ENCODE measurements at places on chromosomes 1 and 21.

DNA sequence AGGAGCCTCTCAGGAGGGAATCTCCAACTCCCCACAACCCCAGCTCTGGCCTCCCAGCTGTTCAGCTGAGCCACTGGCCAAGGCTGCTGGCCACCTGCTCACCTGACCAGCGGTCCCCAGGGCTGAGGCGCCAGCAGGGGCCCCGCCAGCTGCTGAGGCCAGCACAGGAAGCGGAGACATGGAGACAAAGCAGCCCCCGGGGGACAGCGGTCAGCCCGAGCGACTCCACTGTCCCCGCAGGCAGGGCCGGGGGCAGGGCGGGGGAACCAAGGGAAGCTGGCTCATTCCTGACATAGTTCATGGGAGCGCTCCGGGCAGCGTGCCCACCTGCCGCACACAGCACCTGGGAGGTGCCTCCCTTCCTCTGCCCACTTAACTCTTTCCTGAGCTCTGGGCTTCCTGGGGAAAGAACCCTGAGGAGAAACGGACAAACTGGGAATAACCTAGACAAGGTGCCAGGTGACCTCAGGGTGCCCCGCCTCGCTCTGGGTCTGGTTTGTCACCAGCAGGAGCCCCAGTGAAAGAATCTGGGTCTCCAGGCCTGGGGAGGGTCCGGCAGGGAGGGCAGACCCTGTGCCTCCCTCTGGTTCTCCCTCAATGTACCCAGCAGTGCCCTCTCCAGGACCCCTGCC lies 10.7 kb downstream of the EPHA2 start:
- peak; percentile 98 for DNase-seq

DNA sequence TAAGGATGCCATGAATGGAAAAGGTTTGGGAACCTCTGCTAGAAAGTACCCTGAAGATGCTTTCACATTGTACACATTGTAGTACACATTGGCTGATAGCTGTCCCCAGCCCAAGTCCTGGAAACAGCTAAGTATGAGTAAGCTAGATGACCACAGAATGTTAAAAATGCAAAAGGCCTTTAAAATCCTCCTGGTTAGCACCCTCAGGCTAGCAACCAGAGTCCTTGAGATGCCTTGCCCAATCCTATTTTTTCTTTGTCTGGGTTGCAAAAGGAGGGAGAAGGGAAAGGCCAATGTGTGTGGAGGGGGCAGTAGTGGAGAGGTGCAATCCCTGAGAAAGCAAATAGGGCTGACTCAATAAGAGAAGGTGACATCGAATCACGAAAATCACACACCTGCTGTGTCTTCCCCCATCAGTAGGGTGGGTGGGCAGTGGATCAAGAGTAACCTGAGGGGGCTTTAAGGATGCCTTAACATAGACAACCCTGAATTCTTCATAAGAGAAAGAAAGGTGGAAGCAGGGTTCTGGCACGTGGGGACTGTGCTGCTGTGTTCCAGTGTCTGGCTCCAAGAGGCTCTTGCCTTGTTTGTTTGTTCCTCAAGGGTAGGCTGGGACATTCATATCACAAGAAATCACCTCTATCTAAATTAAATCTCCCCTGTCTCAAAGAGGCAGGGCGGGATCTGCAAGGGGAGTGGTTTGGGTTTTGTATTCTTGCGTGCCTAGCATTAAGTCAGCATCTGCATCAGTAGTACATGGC lies 266.2 kb upstream of the PLXNA2 start:
- no peak for DNase-seq

DNA sequence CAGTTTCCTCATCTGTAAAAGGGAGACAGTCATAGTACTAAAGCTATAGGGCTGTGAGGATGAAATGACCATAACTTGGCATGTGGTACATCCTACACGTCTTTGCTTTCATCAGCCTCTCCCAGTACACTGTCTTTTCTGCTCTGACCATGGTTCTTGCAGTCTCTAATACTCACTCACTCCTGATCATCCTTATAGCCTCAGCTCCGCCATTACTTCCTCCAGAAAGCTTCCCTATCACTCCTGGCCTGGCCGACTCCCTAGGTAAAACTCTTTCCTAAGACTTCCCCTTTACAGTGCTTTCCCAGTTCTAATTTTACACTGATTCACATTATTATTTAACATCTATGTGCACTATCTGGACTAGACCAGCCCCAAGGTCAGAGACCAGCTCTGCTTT lies 5.0 kb upstream of the MRPL24 start:
- DNase-seq = no peak

DNA sequence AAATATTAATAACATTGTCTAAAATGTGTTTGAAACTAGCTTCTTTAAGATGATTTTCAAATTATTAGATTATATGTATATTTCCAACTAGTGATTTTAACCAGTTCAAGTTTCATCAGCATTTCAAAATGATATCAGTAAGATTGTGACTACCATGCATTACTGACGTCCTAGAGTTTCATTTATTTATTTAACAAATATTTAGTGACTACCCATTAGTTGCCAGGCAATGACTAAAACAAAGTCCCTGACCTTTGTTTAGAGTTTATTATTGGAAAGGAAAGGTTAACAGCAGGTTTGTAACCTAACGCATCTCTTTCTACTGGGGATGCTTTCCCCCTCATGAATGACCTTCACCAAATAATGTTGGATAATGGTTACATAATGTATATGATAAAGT lies 7.6 kb upstream of the C4BPB start:
- no peak for DNase-seq

DNA sequence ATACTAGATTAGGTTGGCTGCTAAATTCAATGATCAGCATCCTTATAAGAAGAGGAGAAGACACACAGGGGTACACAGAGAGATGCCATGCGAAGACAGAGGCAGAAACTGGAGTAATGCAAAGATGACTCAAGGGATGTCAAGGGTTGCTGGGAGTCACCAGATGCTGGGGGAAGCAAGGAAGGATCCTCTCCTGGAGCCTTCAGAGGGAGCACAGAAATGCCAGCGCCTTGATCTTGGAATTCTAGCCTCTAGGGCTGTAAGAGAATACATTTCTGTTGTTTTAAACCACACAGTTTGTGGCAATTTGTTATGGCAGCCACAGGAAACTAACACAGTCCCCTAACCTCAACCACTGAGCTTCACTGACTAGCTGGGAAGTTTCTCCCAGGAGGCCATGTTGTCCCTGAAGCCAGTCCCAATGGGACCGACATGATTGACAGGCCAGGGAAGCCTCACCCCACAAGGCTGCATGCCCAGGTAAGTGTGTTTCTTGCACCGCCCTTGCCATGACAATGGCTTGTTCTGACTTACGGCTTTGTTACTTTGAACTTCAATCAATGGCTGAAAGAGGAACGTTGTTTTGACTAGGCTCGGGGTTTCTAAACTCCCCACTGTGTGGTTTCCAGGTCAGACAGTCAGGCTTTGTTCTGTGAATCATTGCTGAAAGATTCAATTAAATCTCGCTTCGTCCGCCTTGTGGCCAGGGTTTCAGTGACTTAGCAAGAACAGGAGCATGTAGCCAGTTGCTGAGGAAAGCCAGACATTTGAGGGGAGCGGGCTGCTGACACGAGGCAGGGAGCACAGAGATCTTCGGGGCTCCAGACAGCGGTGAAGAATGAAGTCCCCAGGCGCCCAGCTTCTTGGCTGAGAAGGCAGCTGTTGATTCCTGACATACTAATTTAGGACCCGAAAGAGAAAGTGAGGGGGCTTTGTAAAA lies 62.3 kb downstream of the RUNX1 start:
- DNase-seq = peak; percentile 89

GRCh38 chr1:61268546-61269240 lies 186.3 kb downstream of the NFIA start:
- DNase-seq = no peak

- DNase-seq = no peak
These were observed 662 bp downstream of the SCAF4 start for GRCh38 chr21:31731056-31731856.

GRCh38 chr1:18283601-18284385 lies 176.2 kb downstream of the IGSF21 start:
- peak; percentile 12 for DNase-seq

DNA sequence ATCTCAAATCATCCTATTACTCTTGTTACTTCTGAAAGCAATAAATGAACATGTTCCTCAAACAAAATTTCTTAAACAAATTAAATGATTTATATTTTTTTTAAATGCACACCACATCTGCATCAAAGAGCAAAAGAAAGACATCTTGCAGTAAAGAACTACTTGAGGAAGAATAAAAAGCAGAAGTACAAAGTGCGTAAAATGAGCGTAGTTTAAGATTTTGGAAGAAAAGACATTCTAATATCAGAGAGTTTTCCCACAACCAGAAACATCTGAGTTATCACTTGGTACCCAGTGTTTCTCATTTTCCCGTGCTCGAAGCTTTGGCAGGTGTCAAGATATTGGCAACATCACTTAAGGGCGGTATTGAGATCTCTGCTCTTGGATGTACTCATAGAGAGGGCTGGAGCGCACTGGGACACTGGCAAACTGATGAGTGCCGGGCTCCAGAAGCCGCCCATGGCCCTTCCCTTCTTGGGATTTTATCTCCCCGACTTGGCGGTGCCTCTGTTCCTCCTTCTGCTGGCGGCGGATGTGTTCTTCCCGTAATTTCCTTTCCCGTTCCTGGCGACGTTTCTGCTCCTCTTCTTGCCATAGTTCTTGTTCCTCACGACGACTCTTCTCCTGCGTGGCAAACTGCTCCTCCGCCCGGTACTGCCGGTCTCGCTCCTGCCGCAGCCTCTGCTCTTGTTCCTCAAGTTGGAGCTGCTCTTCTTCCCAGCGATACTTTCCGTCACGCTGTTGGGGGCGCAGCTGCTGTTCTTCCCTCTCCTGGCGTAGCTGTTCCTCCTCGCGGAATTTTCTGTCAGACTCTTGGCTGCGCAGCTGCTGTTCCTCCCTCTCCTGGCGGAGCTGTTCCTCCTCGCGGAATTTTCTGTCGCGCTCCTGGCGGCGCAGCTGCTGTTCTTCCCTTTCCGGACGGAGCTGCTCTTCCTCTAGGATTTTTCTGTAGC lies 7.9 kb downstream of the TCHH start:
- no peak for DNase-seq

- DNase-seq = no peak
These were observed 360.1 kb downstream of the SMYD3 start for GRCh38 chr1:246146804-246147523.

- no peak for DNase-seq
These were observed 42.2 kb upstream of the KANK4 start for GRCh38 chr1:62361431-62361830.

- DNase-seq = peak; percentile 30
These were observed 617 bp upstream of the ADGRL2 start for GRCh38 chr1:81799939-81800694.

- DNase-seq = peak; percentile 73
These were observed 67.1 kb downstream of the ZNF281 start for GRCh38 chr1:200342511-200343311.

DNA sequence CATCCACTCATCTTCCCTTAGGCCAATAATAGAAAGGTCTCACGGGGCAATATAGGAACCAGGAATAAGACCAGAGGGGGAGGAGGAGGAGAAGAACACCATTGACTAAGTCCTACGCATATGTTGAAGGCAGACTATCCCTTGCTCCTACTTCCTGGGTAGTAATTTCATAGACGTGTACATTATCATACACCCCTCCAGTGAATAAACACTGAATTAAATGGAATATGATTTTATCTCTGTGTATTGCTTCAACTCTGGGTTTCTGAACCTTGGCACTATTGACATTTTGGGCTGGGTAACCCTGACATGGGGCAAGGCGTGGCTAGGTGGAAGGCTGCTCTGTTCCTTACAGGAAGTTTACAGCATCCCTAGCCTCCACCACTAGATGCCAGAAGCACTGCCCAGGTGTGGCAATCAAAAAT lies 17.3 kb upstream of the FHAD1 start:
- no peak for DNase-seq

DNA sequence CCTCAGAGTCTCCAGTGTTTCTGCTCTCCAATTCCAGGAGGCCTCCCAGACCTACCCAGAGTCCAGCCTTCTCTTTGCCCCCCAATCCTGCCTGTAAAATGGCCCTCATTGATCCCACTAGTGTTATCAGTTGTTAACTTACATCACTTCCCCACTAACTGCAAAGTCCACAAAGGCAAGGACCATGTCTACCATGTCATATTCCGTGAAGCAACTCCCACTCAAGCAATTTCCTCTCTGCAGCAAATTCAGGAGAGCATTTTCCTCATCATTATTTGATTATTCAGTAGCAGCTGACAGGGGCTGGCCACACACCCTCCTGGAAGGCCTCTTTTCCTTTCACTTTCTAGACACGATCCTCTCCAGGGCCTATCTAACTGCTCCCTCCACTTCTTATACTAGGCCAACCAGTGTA lies 153.5 kb downstream of the RERE start:
- peak; percentile 74 for DNase-seq

DNA sequence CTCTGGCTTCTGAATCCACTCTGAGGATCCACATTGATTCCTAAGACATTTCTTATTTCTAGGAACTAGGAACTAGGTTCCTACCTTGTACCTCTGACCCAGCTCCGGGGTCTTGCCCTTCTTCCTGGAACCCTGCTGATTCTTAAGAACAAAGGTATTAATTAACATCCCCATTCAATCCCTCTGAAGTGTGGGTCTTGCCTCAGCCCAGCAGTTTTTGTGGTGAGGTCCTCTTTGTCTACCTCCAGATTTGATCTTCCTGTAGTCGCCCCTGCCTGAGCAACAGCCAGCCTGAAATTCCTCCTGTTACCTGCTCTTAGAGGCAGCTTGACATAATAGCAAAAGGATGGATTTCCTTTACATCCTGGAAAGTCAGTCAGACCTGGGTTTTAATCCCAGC lies 46.7 kb upstream of the CAMK1G start:
- no peak for DNase-seq

DNA sequence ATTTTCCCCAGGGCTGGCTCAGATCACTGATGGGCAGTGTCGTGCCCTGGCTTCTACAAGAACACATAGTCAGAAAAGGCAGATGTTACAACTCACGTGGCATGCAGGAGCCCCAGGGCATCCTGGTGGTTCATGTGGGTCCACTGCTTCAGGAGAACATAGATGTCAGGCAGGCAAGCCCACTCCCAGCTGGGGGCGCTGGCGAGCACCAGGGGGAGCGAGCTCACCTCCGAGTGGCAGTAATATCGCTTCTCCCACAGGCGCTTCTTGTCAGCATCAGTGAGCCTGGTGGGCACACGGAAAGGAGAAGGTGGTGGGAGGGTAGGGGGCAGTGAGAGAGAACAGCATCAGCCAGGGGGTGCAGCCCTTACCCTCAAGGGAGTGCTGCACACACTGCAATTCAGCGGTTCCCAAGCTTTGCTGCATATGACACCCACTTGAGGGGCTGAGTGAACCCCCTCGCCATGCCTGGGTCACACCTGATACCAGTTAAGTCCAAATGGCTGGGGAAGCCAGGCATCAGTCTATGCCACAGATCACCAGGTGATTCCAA lies 34.3 kb upstream of the PPP1R15B start:
- DNase-seq = no peak
